CD4-positive, alpha-beta T cell (primary cell): ENCODE measurements at places on chromosomes 2 and 18.

DNA sequence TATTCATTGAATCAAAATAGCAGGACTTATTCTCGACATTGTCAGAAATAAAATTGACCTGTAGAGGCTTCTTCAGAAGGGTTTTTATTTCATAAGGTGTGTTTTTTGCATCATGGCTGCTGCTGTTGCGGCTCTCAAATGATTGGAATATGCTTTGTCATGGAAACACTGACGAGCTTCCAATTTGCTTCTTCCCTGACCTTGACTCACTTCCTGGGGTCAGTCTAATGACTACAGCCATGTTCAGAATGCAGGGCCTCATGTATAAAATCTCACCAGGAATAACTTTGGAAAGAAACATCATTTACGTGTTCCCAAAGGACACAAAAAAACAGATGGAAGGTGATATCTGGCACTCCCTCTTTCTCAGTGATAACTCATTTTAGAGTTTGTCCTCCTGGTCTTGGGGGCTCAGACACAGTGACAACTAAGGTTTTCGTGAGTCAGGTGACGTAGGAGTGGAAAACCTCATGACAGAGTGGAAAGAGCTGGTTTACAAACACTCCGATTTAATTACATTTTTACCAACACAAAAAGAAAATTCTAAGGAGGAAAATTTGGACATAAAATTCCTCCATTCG, 467.0 kb upstream of the RAB12 start:
- no peak for DNase-seq

DNA sequence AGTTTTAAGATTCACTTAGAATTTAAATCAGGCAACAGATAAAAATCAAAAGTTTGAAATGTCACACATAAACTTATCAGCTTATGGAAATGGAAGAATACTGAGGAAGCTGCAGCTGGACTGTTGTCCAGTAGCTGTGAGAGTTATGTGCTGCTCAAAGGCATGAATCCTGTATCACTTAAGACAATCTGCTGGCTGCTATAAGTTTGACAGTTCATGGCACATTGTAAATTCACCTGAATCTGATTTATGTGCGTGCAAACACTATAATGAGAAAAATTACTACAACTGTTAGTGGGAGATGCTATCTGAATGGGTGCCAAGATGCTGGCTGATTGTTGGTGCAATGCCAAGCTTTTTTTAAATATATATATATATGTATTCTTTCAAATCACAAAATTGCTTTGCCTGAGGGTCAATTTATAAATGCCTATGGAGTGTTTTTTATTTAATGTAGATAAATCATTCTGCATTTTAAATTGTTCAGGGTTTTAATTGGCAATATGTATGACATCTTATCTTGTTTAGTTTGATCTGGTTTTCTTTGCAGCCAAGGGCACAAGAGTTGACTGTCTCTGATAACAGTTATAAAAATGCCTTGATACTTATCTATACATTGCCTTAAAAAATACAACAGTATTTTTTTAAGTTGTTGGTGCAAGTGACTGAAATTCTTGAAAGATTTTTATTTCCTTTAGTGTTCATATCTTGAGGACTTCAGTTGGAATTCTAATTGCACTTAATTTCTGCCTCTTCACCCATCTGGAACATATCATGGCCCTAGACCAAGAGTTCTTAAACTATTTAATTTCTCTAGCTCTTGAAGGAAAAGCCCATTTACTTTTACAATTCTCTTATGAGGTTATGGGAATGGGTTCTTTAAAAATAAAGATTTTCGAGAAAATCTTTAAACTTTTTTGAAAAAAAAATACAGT, 48.7 kb downstream of the CAVIN2 start:
- DNase-seq = no peak

DNA sequence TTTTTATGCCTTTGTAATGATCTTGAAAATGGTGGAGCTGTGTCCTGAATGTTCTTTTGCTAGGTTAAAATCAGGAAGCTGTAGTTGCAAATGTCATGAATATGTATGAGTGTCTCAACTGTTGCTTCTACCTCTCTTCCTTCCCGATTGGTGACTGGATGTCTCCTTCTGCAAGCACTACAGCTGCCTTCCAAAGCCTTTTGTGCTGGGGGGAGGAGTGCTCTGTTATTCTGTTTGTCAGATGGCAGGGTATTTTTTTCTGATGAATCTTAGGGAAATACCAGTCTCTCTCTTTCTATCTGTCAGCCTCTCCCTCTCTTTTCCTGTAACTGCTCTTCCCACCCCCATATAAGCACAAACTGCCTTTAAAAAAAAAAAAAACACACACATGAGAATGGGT, 1396.3 kb upstream of the CELF4 start:
- DNase-seq = no peak

GRCh38 chr18:27803957-27804356, 373.0 kb downstream of the CDH2 start:
- no peak for DNase-seq

GRCh38 chr2:127705391-127706065, 4.2 kb downstream of the SFT2D3 start:
- DNase-seq = no peak

GRCh38 chr18:57951999-57952774, 91.8 kb upstream of the NEDD4L start:
- DNase-seq = no peak

DNA sequence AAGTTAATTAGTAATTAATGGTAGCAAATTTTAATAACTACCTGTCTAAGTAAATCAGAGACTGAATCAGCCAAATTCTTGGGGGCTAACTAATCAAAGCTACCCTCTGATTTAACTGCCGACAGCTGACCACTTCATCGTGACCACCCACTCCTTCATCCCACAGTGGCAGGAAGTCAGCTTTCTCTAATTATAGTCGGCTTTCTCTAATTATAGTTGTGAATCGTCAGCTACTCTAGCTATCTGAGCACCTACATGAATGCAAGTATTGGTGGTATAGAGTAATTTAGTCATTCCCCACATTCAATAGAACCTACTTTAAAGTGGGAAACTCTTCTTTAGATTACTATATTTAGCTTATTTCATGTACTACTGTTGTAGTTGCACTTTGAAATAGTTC, 185.5 kb downstream of the PTGR3 start:
- DNase-seq = no peak

GRCh38 chr2:231411237-231411636, 15.7 kb downstream of the B3GNT7 start:
- DNase-seq = no peak

GRCh38 chr2:184304006-184304405, 294.3 kb upstream of the ZNF804A start:
- DNase-seq = no peak

GRCh38 chr18:63850636-63851035, 36.9 kb upstream of the SERPINB2 start:
- no peak for DNase-seq

GRCh38 chr2:75790814-75791467, 80.2 kb upstream of the GCFC2 start:
- DNase-seq = no peak

- DNase-seq = peak; percentile 42
Observed at GRCh38 chr18:12657684-12658425, at the start of gene SPIRE1. Gene SPIRE1, minus strand, starts transcription at chr18:12658107. Its CDS starts 241 bp downstream, at chr18:12657866.

- no peak for DNase-seq
Observed at GRCh38 chr2:55078956-55079355, 28.7 kb upstream of the RTN4 start.

DNA sequence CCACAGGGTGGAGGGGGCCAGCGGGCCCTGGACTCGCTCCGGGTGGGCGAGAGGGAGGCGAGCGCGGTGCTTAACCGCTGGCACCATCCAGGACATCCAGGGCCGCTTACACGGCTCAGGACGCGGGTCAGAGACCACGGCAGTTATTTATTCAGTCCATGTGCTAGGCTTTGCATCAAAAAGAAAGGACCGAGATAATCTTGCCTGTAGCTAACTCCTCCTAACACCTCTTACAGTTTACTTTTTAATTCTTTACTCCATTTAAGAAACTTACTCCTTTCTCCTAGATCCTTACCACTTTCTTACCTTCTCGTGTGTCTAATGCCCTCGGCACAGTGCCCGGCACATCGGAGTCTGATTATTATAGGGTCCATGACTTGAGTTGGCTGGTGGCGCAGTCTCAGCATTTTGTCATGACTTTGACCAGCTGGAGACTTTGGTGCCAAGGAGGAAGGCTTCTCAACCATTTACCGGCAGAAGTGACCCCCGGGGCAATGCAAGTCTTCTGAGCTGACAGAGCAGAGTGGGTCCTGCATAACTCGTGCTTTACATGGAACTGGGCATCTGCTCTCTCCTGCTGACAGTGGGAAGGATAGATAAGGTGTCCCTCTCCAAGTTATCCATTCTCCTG, 503 bp downstream of the ANXA4 start:
- no peak for DNase-seq
